ENCODE measurements at places on chromosomes 16 and 17. TPM values are rescaled to one million over a fixed set of nuclear protein-coding genes. Genes with fewer than 3 reads are reported as not detected.

The TP53TG3D gene
- not detected for total RNA-seq

The KRTAP4-2 gene
- not detected for total RNA-seq

The HOXB2 gene
- total RNA-seq = 4.1 TPM

The WSCD1 gene
- total RNA-seq = 2.7 TPM

The NECAB2 gene
- total RNA-seq = not detected

The RNF135 gene
- total RNA-seq = 9.3 TPM

The CD300C gene
- not detected for total RNA-seq

The KRT12 gene
- not detected for total RNA-seq

The MLX gene
- 49.7 TPM for total RNA-seq

The SCARF1 gene
- 4.8 TPM for total RNA-seq

The KRTAP2-2 gene
- not detected for total RNA-seq

The FBXW10 gene
- total RNA-seq = 0.52 TPM

The CFAP52 gene
- not detected for total RNA-seq

- no peak for DNase-seq
Observed at GRCh38 chr17:33277436-33278100, 15.5 kb downstream of the ASIC2 start.

GRCh38 chr17:49258394-49258793, 27.8 kb upstream of the PHOSPHO1 start:
- DNase-seq = no peak

GRCh38 chr17:79322211-79323123, 247.8 kb downstream of the ENGASE start:
- DNase-seq = no peak

DNA sequence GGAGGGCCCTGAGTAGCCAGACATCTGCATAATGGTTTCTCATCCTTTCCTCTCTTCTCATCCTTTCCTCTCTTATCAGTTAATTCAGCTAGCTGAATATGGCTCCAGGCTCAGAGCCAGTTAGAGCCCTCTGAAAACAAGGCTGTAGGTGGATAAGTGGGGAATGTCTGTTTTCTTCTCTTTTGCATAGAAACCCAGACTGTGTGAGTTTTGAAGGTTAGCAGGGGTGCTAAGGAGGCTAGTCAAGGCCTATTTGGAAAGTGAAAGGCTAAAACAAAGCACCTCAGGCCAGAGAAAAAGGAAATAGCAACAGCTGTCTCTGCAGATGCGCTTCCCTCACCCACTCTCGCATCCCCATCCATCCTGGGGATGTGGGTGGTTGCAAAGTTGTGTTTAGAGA, 420.9 kb downstream of the SHISA9 start:
- no peak for DNase-seq

GRCh38 chr17:38653679-38654078, 21.1 kb downstream of the EPOP start:
- DNase-seq = no peak

- no peak for DNase-seq
Observed at GRCh38 chr17:72560303-72561247, 439.8 kb downstream of the SOX9 start.

DNA sequence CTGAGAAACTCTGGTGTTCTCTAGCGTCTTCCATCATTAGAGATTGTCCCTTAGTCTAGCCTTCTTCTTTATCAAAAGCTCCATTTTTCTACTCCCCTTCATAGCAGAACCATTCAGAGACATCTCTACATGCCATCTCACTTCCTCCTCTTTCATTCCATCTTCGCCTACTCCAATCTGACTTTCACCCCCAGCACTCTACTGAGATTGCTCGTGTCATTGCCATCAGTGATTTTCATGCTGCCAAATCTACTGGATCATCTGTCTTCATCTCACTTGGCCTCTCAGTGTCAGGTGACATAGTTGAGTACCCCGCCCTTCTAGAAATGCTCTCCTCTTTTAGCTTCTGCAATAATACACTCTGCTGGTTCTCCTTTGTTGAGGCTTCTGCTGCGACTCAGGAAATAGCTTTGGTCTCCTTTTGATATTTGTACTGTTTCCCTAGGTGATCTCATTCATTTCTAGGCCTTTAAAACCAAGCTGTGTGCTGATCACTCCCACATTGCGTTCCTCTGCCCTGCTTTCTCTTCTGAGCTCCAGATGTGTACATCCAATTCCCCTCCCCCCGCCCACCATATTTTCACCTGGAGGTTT, 119.1 kb downstream of the FTO start:
- no peak for DNase-seq

- DNase-seq = peak; percentile 53
Observed at GRCh38 chr16:19884611-19885450, at the start of gene GPRC5B. Gene GPRC5B, minus strand, starts transcription at chr16:19884848. Its CDS starts 12,003 bp downstream, at chr16:19872845.

DNA sequence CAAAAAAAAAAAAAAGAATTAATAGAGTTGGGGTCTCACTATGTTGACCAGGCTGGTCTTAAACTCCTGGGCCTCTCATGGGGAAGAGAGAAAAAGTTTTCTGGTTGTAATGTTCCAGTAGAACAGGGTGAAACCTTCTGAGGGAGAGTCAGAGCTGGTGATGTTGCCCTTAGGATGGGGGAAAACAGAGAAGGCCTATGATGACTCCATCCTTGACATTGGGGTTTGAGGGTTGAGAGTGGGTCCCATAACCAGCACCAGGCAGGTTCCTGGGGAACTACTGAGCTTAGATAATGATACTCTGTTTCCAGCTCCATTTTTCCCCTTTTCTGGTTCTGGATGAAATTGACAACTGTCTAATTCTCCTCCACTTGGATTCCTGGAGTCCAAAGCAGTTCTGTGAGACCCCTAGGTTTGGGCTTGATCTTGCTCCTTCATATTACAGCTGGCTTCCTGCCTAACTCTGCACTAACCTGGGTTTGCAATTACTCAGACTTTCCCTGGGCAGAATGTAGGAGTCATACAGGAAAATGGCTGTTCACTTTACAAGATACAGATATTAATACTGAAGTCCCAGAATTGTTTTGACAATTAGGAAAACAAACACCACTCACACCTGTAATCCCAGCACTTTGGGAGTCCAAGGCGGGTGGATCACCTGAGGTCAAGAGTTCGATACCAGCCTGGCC, 62.8 kb upstream of the B4GALNT2 start:
- no peak for DNase-seq

DNA sequence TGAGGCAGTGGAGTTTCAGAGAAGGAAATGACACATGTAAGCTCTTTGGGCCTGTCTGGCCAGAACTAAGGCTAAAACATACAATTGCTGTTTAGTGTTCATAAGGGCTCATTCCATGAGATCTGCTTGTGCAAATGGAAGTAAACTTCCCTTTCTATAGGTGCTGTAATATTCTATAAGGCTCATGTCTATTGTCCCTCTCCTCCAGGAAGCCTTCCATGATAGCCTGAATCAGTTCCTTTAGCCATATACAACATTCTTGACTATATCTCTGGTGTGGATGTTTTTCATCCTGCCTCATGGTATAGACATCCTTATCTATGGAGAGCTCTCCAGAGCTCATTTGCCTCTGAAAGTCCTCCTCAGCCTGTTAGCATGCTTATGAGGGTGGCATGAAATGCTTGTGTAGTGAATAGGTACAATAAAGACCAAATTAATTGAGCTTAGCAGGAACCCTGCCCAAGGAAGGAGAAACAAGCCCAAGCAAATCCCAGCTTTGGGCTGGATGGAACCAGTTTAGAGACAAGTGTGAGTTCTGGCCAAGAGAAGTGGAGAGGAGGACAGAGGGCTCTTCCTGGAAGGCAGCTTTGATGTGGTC, 1.6 kb upstream of the ETV4 start:
- DNase-seq = no peak

DNA sequence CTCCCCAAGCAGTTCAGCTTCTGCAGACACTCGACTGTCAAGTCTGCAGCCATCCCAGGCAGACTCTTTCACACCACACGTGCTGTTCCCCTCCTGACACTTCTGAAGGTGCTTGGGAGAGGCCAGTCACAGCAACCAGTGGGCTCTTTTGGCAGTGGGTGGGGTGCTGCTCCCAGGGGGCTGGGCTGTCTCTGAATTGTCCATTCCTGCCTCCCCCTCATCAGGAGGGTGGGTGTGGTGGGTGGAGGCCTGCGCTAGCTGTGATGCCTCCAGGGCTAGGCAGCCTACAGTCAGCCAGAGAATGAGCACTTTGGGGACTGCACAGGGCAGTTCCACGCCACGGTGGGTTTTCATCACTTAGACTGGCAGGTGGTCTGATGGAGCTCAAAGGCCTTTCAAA, 10.3 kb downstream of the STARD3 start:
- DNase-seq = no peak

DNA sequence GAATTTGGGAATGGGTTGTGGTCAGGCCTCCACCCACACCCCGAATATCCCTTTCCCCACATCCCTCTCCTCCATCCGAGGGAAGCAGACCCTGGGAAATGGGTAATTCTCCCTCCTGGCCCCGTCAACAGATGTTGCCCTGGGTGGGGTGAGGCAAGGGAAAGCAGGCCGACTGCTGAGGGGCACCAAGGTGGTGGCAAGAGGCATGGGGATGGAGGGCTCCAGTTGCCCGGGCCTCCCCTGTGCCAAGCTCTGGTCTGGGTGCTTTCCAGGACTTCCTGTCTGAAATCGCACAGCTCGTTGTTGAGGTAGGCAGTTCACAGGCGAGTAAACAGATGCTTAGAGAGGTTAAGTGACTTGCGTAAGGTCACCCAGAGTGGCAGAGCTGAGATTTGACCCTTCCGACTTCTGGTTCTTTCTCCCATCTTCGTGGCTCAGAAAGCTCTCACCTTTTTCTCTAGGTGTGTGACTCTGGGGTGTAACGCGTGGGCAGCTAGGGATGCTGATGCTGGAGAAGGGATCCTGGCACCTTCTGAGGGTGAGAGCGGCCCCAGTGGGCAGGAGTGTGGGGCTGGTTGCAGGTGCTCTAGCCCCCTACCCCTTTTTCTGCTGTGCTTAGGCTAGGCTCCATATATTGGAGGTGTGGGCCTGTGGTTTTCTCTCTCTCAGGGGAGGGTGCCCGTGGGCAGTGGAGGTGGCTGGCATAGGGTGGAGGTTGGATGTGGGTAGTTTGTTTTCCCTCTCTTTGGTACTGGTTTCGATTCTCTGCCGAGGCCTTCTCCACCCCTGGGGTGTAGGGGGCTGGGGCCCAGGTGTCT, 17.2 kb downstream of the RARA start:
- no peak for DNase-seq

- no peak for DNase-seq
Observed at GRCh38 chr16:77556201-77556873, 121.5 kb upstream of the ADAMTS18 start.

- no peak for DNase-seq
Observed at GRCh38 chr16:31077024-31077423, 2.8 kb downstream of the ZNF646 start.

DNA sequence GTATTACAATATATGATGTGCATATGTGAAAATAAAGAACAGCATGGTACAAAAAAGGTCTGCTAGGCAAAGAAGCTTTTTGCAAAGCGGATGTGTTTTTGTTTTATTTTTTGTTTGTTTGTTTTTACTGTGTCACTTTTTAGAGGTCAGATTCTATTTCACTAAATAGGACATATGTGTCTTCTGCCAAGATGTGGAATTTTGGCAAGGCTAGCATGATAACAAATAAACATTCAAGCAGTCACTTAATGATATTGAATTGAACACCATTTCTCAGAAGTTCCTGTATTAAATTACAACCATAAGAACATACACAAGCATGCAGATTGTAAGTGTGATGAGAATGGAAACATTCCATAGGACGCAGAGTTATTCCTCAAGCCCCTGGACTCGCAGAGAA, 492.7 kb downstream of the WWOX start:
- DNase-seq = no peak

- peak; percentile 5 for DNase-seq
Observed at GRCh38 chr17:83062818-83063671, 16.4 kb upstream of the METRNL start.

- DNase-seq = no peak
Observed at GRCh38 chr17:5220074-5220473, 14.6 kb downstream of the SCIMP start.

DNA sequence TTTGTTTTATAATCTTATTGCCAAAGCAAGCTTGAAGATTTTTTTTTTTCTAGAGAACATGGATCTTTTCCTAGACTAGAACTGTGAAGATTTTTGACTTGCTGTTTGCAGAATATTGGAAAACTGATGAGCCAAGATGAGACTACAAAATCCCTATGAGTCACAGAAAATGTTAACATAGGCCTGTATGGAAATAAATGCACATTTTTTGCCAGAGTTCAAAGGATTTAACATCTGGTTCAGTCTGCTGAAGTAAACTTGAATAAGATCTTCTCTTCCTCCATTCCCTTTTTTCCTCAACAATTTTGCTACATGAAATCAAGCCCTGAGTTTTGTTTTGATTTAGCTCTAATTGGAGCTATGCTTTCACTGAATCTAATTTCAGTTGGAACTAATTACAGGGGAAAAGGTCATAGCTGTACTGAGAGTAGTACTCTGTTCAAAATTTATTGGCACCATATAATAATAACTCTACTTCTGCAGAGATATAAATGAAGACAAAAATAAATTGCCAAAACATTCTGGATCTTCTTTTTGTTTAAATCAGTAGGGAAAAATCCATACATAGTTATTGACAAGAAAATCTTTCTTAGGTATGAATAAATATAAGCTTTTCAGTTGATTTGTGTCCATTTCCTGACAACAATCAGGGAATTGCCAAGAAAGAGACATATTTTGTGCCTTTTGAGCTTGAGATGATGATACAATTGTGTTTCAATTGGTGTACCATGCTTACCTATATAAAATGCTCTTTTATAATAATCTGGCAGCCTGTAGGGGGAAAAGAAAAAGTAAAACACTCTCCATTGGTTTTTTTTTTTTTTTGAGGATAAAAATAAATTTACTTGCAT, 387.5 kb upstream of the GOT2 start:
- no peak for DNase-seq

- DNase-seq = no peak
Observed at GRCh38 chr16:9151074-9151473, 59.6 kb downstream of the HAPSTR1 start.

DNA sequence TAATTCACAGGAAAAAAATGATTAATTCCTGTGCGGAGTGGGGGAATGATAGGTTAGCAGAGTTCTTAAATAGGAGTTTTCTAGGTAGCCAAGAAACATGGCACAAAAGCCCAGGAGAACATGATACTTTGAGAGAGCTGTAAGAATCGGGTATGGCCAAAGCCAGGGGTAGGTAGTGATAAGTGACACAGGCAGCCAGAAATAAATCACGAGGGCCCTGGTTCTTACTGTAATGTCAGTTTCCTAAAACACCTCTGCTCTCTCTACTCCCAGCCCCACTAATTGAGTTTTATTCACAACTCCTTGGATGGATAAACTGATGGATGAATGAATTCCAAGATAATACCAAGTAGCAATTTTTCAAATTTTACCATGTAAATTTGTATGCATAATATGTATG, 54.1 kb downstream of the VAT1L start:
- DNase-seq = no peak

GRCh38 chr16:22314661-22315626, 17.7 kb downstream of the POLR3E start:
- DNase-seq = no peak

GRCh38 chr16:30535777-30536190, 1.1 kb upstream of the ZNF747 start:
- peak; percentile 78 for DNase-seq

DNA sequence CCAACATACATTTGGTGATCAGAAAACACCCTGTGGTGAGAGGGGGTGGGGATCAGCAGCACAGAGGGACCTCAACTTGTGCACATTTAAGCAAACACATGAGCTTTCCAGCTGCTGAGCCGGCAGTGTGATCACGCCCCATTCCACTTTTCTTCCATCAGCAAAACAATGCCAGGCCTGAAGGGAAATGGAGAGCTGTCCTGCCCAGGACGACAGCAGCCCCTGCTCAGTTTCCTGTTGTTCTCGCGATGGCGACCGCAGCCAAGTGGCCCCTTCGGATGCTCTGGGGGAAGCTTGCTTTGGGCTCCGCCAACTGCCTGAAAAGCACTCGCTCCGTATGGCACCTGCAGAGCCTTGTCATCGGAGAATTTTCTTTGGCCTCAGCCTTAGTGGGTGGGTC, 272.3 kb downstream of the FOXL1 start:
- DNase-seq = no peak
